Activated T-cell treated with anti-CD3 and anti-CD28 coated beads, Interleukin-2, amount 50 U/mL, for 24 hours (primary cell): ENCODE measurements at places on chromosomes 16 and 17.

DNA sequence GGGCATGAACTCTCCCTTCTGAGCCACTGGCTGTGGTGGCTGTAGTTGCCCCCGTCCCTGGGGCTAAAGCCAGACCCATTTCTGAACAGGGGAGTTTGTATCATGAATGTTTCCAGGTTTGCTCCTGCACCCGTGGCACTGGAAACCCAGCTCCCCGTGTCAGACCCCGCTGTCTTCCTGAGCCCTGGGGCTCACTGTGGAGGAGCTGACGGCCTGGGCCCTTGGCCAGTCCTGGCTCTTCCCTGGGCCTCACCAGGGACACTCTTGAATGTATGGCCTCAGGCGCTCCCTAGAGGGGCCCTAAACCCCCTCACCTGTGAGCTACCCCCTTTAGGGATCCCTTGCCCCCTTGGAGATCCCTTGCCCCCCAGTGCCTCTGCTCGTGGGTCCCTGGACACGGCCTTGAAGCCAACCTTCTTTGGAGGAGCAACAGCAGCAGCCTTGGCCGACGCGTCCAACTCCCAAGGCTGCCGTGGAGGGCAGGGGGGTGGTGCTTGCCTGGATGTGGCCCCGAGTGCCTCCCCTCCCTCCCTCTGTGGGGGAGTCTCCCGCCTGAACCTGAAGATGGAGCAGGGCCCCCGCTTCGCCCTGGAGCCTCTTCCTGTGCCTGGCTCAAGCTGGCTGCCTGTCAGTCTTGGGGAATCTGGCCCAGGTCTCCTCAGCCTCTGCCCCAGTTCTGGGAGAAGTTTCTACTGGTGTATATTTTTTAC lies 15.9 kb downstream of the CASKIN2 start:
- no peaks in the 10 kb centered on the region for H3K27me3 ChIP-seq
- DNase-seq: no peak
- no peak overlapping the region for H3K4me3 ChIP-seq
- H3K36me3 ChIP-seq: peaks cover 54% of the 10 kb centered on the region

DNA sequence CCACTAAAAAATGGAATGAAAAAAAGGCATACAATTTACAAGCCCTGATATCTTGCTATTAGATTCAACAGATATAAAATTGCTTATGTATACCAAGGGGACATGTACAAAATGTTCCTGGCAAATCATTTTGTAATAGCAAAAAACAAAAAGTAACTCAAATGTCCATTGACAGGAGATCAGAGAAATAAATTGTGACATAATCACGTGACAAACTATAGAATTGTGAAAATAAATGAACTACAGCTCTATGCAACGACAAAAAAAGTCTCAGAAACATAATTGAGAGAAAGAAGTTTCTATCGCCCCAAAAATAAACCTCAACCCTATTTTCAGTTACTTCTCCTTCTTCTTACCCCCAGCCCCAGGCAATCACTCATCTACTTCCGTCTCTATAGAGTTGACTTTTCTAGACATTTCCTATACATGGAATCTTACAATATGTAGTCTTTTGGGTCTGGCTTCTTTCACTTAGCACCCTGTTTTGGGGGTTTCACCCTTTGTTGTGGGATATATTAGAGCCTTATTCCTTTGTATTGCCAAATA lies 12.1 kb upstream of the ACE start:
- H3K4me1 ChIP-seq: peaks cover 1% of the 10 kb centered on the region
- H3K36me3 ChIP-seq: no peaks in the 10 kb centered on the region
- no peak for DNase-seq
- H3K27me3 ChIP-seq: peaks cover 2% of the 10 kb centered on the region
- no peak overlapping the region for H3K27ac ChIP-seq

DNA sequence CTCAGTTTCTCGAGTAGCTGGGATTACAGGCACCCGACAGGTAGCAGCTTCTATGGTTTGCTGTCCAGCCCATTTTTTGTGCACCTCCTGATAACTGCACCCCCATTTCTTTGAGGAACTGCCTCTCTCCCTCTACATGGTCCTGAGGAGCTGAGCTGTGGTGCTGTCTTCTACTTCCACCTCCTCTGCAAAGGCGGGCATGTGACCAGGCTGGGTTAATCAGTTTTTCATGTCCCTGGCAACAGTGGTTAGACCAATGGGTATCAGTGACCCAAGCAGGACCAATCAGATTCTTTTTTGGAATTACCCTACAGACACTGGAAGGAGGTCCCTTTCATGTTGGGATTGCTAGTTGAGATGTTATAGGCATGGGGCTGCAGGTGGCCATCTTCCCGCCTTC lies 41.3 kb downstream of the TBX21 start:
- H3K4me1 ChIP-seq: no peaks in the 10 kb centered on the region
- H3K4me3 ChIP-seq: no peak overlapping the region
- DNase-seq: no peak

DNA sequence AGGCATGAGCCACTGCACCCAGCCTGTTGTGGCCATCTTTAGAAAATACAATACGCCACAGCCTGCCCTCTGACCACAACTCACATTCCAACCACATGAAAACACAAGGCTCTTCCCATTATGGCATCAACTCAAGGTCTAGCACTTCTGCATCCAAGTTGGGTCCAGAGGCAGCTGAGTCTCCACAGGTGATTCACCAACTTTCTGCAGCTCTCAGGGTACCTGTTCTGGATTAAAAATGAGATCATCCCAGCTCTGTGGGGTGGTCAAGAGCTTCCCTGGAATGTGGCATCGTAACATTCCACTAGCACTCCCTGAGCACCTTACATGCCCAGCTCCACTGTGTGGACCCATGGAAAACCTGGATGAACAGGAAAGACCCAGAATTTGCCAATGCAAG lies 9.9 kb upstream of the GUCY2D start:
- H3K4me1 ChIP-seq: peaks cover 28% of the 10 kb centered on the region
- H3K4me3 ChIP-seq: no peak overlapping the region
- DNase-seq: no peak
- H3K27ac ChIP-seq: no peak overlapping the region

GRCh38 chr16:52308051-52308450 lies 238.9 kb downstream of the TOX3 start:
- no peaks in the 10 kb centered on the region for H3K27me3 ChIP-seq
- H3K27ac ChIP-seq: no peak overlapping the region
- H3K4me1 ChIP-seq: no peaks in the 10 kb centered on the region
- no peaks in the 10 kb centered on the region for H3K36me3 ChIP-seq
- DNase-seq: no peak
- no peak overlapping the region for H3K4me3 ChIP-seq

DNA sequence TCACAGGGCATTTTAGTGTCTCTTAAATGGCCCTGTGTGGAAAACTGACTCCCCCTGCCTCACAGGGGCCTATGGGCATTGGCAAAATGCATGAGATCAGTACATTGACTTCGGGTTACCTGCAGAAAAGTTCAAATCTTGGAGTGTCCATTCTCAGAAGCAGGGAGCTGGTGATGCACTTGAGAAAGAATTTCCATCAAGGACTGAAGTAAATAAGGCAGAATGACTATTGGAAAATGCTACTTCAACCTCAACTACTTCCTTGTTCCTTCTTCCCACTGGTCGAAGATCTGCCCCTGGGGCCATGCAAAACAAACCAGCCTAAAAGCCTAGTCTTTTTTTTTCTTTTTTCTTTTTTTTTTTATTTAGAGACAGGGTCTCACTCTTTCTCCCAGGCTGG lies 13.8 kb upstream of the GSDMA start:
- H3K27ac ChIP-seq: no peak overlapping the region
- no peak for DNase-seq
- H3K4me1 ChIP-seq: peaks cover 25% of the 10 kb centered on the region
- no peaks in the 10 kb centered on the region for H3K36me3 ChIP-seq

- H3K4me1 ChIP-seq: peaks cover 4% of the 10 kb centered on the region
- H3K27me3 ChIP-seq: peaks cover 26% of the 10 kb centered on the region
- no peak for DNase-seq
- no peaks in the 10 kb centered on the region for H3K36me3 ChIP-seq
Observed at GRCh38 chr17:42058063-42058462, 7.7 kb upstream of the C17orf113 start.

DNA sequence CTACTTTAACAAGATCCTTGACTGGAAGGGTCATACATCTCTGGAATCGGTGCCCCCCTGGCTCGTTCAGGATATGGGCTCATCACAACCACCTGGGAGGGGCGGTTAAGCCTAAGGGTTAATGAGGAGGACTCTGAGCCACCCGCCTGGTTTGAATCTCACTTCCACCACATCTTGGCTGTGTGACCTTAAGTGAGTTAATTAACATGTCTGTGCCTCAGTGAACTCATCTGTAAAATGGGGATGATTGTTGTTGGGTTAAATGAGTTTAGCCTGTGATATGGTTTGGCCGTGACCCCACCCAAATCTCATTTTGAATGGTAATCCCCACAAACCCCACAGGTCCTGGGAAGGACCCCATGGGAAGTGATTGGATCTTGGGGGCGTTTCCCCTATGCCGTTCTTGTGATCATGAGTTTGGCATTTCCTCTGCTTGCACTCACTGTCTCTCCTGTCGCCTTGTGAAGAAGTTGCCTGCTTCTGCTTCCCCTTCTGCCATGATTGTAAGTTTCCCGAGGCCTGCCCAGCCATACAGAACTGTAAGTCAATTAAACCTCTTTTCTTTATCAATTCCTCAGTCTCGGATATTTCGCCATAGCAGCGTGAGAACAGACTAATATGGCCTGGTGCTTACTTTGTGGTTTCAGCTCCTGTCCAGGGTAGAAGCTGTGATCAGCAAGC lies 214.0 kb upstream of the CIBAR2 start:
- no peak for DNase-seq
- H3K27me3 ChIP-seq: peaks cover 15% of the 10 kb centered on the region
- no peaks in the 10 kb centered on the region for H3K36me3 ChIP-seq
- no peak overlapping the region for H3K27ac ChIP-seq
- peaks cover 7% of the 10 kb centered on the region for H3K4me1 ChIP-seq
